ENCODE measurements at places on chromosomes 12 and 14. TPM values are rescaled to one million over a fixed set of nuclear protein-coding genes. Genes with fewer than 3 reads are reported as not detected.

Gene NDUFA9
- total RNA-seq = 103 TPM

Gene PPP1R36
- not detected for total RNA-seq

Gene MGP
- total RNA-seq = under 0.01 TPM

Gene LRP1-AS
- not detected for total RNA-seq

Gene SOAT2
- under 0.01 TPM for total RNA-seq

Gene PIANP
- under 0.01 TPM for total RNA-seq

Gene PTPRO
- total RNA-seq = 0.27 TPM

Gene TAS2R31
- 5.1 TPM for total RNA-seq

Gene RGS6
- 0.54 TPM for total RNA-seq

Gene HOXC11
- total RNA-seq = under 0.01 TPM

Gene BDKRB2
- under 0.01 TPM for total RNA-seq

Data from hematopoietic multipotent progenitor cell (in vitro differentiated cells).